ENCODE measurements at places on chromosomes 1 and 21.

DNA sequence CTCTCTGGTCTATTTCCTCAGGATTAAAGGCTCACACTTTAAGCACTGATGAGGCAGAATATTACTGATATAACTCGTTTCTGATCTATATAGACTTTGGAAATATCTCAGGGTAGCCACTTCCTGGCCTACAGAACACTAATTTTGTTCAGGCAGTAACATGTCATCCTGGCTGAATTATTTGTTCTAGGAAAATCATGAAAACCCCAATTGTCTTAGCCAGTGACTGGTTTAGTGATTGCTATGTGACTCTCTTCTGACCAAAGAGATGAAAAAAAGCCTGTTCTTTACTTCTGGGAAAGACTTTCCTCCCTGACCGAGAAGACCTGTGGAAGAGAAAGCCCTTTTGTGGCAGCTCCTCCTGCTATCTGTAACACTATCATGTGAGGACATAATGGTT lies 453.7 kb downstream of the SETD4 start:
- no peak for DNase-seq

- DNase-seq: peak; percentile 92
Measured at GRCh38 chr1:248838357-248839167, 538 bp downstream of the ZNF672 start.

DNA sequence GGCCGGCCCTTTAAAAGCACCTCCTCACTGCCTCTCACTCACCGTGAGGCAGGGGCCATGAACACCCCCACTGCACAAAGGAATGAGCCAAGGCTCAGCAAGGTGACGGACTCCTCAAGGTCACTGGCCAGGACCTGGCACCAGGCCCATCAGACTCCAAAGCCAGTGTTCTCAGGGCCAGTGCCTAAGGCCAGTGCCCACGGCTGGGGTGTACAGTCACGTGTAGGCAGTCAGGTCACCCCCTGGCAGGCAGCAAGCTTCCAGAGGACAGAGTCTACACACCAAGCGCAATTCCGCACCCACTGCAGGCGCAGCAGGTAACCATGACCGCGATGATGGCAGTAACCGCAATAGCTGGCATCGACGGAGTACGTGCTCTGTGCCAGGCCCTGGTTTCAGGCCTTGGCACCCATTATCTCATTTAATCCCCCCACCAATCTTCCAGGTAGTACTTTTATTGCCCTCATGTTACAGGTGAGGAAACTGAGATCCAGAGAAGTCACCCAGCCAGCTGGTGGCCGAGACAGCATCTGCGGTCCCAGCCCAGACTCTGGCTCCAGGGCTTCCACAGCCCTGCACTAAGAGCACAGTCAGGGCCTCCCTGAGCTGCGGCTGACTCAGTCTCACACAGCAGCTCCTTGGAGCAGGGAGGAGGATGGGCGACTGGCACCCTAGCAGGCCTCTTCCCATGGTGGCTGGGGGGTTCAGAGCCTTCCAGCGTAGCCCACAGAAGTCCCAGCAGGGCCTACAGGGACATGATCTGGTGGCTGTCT lies 27.0 kb downstream of the RAP1GAP start:
- DNase-seq: no peak

DNA sequence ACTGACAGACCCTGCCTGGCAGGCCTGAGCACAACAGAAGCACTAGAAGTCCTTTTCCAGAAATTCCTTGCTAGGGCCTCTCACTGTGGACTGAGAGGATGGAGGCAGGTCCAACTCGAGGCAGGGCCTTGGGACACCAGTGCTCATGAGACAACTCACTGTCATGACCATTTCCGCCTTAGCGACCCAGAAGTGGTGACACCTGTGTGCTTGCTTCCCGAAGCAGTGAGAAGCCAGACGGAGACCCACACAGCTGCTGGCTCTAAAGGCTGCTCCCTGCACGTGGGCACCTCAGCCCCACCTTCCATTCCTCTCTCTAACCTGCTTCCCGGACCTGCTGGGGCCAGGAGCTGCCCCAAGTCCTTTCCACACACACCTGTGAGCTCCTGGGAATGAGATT lies 33.0 kb downstream of the KCNC4 start:
- DNase-seq: no peak

- no peak for DNase-seq
Measured at GRCh38 chr1:54989473-54989872, 9.0 kb downstream of the TMEM61 start.

DNA sequence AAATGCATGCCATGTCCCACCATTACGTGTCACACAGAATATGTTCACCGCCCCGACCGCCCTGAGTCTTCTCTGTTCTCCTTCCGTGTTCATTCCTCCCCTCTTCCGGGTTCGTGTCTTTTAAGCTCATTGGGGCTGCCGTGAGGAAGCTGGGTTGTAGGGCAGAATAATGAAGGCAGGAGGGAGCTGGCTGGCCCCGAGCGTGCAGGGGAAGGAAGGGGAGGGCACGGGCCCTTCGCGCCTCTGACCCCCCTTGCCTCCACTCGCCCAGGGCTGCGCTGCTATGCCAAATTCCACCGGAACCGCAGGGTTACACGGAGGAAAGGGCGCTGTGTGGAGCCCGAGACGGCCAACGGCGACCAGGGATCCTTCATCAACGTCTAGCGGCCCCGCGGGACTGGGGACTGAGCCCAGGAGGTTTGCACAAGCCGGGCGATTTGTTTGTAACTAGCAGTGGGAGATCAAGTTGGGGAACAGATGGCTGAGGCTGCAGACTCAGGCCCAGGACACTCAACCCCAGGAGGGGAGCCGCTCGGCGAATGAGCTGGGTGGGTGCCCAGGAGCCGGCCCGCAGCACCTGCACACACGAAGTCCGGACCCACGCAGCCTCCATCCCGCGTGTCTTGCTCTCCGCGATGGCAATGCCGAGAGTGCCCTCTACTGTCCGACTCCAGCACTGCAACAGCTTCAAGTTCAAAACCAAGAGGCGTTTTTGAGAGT lies 16.5 kb upstream of the AGTRAP start:
- DNase-seq: peak; percentile 86

DNA sequence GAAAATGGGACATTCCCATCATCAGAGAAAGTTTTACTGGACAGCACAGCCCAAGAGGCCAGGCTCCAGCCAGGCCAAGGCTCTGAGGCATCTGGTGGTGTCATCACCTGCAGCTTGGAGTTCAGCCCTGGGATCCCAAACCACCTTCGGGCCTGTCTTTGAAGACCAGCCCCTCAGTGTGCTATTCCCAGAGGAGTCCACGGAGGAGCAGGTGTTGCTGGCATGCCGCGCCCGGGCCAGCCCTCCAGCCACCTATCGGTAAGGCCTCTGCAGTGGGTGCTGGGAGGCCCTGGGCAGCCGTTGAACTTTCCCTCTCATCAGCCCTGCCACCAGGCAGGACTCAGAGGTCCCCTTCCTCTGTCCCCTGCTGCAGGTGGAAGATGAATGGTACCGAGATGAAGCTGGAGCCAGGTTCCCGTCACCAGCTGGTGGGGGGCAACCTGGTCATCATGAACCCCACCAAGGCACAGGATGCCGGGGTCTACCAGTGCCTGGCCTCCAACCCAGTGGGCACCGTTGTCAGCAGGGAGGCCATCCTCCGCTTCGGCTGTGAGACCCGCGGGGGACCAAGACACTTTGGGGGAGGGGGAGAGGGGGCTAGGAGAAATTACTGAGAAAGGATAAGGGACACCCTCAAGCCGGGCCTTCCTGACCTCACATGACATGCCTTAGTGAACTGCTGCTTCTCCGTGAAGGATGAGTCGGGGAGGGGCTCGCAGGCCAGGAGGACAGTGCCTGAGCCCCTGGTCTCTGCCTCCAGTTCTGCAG lies 15.0 kb downstream of the CNTN2 start:
- DNase-seq: no peak

- no peak for DNase-seq
Measured at GRCh38 chr1:223486366-223486765, 93.2 kb downstream of the CCDC185 start.

DNA sequence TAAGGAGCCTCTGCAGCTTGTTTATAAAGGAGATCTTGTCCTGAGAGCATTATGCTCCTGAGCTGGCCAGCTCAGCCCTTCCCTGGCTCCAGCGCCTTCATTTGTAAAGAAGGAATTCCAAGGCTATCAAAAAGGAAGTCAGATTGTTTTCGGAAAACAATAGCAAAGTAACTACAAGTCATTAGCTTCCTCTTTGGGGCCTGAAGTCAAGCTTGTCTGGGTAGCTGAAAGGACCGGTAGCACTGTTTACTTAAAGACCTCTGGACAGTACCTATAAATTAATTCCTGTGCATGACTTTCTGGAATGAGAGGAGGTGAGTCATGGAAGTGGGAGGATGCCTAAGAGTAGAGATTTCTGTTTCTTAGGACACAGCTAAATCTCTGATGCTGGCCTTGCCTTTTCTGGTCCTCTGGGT lies 20.7 kb upstream of the GJA5 start:
- DNase-seq: no peak

DNA sequence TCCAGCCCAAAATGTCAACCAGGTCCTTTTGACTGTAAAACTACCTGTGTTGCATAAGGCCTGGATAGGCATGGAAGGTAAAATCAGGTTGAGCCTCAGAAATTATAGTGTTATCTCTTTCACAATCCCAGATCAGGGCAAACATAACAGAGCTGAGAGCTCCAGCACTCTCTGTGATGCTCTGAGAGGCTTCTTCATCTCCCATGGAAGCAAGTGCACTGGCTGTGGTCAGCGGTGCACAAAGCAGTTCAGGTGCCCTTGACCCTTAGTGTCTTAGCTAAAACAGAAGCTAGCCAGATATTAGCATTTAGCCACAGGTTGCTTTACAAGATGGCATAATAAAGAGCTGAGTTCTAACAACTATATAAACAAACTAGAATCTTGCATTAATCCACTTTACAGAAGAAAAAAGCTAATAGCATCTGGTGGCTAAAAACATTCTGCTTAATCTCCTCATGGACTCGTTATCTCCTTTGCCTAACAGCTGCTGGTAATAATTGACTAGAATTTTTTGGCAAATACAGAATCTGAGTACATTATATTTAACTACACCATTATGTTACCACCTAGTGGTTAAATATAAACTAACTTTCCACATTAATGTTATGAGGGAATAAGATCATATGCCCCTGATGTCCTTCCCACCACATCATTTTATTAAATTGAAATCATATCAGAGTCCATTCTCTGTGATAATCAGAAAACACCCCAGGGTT lies 25.6 kb upstream of the POGK start:
- no peak for DNase-seq

- no peak for DNase-seq
Measured at GRCh38 chr21:35106246-35106835, 57.2 kb upstream of the RUNX1 start.

- DNase-seq: no peak
Measured at GRCh38 chr1:34549199-34549598, 205.6 kb upstream of the GJB5 start.

GRCh38 chr1:12739613-12740012 lies 6.4 kb upstream of the CFAP107 start:
- DNase-seq: no peak

DNA sequence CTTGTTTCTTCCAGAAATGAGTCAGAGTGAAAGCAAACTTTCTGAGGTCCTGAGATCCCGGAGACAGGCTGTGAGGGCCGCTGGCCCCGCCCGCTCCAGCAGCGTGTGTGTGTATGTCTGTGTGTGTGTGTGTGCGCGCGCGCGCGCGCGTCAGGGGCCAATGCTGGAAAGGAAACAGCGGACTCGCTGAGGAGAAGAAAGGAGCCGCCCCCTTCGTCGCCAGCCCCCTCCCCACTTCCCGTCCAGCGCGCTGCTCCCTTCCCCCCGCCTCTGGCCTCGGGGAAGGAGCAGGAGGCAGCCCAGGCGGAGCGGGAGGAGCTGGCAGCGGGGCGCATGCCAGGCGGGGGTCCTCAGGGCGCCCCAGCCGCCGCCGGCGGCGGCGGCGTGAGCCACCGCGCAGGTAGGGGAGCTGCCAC lies at the start of gene DISC1:
Gene DISC1, plus strand, starts transcription at position 256 of the 416 bp plus-strand sequence. Its CDS starts 78 bp downstream, at position 334.
- DNase-seq: peak; percentile 87

DNA sequence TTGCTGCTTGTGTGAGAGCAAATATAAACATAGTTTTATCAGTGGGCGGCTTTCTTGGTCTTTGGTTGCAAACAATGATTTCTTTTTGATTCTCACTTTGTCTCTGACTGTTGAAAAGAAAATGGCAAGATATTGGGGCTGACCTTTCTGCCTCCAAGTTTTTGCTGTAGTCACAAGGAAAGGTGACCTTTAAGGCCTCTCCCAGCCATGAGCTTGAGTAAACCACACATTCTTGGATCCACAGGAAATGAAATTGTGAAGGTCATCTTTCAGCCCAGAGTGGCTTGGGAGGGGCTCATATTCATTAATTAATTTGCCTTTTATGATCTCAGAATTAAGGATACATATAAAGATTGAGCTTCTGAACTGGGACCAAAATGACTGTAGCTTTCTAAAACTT lies 241.6 kb downstream of the BACH1 start:
- no peak for DNase-seq

- DNase-seq: peak; percentile 47
Measured at GRCh38 chr1:244672946-244673682, 20.2 kb downstream of the DESI2 start.

DNA sequence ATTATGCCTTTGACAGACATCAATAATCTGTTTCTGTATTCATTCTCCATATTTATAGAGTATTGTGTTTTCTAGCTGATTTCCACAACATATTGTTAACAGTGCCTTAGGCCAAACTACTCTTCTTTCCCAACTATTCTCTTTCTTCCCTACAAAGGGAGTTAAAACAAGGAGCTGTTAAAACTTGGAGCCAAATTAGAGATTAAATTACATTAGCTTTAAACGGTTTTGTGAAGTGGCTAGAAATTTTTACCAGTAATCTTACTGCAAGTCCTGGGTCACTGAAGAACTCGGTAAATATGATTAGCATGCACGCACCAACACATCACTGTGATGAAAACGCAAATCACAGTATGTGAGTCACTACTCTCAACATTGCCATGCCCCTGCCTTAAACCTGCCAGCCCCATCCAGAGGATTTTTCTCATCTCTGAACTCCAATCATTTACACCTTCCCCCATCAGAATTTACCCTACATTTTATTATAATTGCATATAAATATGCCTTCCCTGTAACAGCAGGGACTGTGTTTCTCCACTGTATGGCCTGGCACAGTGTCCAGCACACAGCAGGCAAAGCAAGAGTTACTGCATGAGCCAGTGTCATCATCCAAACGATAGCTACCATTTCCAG lies 1.5 kb upstream of the PRDX6 start:
- peak; percentile 70 for DNase-seq

GRCh38 chr1:215321802-215322201 lies 239.3 kb downstream of the KCNK2 start:
- no peak for DNase-seq

GRCh38 chr1:112803906-112804762 lies 89.0 kb upstream of the PPM1J start:
- DNase-seq: peak; percentile 89

GRCh38 chr1:33348676-33349080 lies 27.8 kb upstream of the A3GALT2 start:
- no peak for DNase-seq

GRCh38 chr1:162993846-162994245 lies 75.3 kb upstream of the RGS4 start:
- DNase-seq: no peak

DNA sequence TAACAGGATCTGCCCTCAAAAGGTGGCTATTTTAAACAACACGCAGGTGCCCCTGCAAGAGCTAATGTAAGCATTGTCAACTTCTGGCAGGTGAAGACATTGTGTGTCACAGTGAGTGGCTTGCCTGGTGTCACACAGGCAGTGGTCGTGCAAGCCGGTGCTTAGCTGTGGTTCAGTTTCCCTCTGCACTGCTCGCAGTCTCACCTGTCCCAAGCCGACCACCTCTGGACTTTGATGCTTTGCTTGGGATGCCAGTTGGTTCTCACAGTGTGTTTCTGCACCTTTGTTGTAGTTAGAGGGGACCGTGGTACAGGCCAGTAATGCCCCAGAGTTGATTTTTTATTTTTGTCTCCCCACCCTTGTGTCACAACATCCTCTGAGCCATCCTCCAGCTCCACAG lies 85.2 kb downstream of the UCK2 start:
- DNase-seq: no peak
